NCI-H2171 treated with DMSO at 0.1 percent for 48 hours (cell line): ENCODE measurements at places on chromosomes 1 and 21.
A peak's percentile ranks its signal among the peaks of the same experiment; 100 is the strongest.

DNA sequence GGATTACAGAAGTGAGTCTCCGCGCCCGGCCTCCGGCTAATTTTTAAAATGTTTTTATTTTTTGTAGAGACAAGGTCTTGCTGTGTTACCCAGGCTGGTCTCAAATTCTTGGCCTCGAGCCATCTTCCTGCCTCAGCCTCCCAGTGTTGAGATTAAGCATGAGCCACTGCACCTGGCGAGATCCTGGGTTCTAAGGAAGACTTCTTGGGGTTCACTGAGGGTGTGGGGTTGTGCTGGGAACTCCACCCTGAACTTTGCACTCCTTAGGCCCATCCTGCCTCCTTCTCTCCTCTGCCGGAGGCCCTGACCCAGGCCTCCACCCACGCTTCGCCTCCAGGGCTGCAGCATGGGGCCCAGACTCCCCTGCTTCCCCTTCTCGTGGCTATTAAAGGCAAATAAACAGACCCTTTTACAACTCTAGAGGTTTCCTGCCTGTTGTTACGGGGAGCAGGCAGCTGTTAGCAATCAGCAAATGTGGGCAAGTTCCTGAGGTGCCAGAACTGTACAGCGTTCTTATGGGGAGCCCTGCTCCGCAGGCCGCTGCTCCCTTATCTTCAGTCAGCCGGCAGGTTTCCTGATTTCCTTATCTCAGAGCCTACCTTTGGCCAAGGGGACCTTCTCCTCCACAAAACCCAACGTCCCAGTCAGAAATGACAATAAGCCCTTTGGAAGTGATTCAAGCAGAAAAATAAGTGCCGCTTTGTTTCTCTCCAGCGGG, 41.0 kb upstream of the LIN9 start:
- no peak for DNase-seq

- DNase-seq: no peak
Measured at GRCh38 chr1:64161357-64161941, 42.0 kb upstream of the UBE2U start.

DNA sequence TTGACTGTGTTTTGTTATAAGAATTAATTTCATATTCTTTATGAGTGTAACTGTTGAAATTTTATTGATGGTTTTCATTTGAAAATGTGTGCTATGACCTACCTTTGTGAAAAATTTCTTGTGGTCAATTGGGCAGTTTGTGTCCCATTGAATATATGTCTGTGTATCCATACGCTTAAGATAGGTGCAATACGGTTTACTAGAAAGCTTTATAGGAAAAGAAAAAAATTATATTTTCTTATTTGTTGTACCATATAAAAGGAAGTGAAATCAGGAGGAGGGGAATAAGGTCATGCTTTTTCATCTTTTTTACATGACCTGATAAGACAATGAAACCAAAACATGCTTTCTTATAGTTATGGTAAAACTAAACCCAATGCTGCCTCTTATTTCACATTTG, 807.7 kb downstream of the USP25 start:
- no peak for DNase-seq

GRCh38 chr1:162135271-162135775, 65.8 kb downstream of the NOS1AP start:
- DNase-seq: peak; percentile 73

GRCh38 chr1:162541619-162542141, 19.8 kb upstream of the UAP1 start:
- DNase-seq: no peak

DNA sequence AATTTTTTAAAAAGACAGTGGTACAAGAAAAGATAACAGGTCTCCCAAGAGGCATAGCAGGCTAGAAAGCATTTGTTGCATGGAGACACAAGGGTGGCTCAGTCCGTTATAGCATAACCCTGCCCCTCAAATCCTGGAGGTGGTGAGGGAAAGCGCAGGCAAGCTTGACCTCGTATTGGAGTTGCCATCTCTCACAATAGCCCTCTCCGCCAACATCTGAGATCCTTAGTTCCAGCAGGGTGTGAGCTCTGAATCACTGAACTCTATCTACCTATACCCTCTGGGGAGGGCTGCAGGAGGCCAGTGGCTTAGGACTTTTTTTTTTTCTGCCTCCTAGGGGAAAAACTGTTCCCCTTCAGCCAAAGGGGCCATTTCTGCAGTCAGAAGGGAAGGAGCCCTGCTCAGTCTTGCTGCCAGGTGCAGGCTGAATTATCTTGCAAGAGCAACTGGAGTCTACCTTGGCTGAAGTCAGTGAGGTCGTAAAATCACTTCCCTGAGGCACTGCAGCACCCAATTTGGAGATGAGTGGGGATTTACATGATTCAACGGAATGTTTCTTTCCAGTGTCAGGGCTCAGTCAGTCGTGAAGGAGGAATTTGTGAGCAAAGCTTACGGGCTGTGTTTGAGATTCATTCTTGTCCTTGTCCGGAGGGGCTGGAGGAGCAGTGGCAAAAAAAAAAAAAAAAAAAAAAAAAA, 17.2 kb upstream of the C8A start:
- DNase-seq: no peak

DNA sequence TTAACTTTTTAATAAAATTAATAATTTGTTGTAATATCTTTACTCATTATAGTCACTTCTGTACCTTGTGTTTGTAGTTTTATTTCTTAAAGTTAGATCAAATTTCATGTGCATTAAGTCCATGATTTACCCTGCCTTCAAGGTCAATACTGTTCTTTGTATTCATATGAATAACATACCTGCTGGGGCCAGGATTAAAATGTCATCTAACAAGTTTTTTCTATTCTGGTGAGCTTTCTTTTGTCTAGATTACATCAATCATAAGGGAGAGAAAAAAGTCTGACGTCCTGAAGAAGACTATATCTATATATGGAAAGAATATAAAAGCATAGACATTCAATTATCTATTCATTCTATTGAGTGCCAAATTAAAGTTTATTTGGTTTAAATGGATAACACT, 232.6 kb downstream of the COL11A1 start:
- no peak for DNase-seq

DNA sequence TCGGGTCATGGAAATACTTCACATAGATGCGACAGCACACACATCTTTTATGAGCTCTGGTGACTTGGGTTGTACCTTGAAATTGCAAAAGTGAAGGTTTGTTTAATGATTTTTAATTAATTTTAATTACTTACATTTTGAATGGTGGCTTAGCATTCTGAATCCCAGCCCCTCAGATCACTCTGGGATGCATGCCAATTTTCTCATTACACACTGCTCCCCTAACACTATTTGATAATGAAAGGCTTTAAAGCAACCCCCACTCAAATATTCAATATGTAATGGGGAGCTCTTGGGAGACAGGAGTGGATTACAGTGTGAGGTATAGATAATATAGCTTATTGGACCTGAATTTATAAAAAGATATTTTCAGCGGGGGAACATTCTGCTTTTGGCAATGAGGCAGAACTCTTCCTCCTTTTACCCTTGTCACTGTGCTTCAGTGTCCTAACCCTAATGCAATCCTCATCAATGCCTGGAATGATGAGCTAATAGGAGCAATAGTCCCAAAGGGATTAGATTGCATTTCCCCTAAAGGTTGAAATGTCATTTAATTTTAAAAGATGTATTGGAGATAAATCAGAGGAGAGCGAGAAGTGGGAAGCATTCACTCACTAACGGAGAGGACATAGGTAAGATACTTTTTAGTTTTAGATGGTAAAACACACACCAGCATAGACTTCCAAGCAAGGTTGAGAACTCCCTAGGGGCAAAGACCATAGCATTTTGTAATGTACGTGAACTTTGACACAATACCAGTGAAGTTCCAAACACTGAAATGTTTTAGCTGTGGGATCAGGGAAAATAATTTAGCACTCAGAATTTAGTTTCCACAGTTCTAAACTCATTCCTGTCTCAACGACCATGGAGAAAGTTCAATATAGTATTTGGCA, 384.1 kb upstream of the PLXNA2 start:
- DNase-seq: no peak

GRCh38 chr1:119554183-119554582, 47.2 kb downstream of the HSD3B1 start:
- DNase-seq: no peak

- DNase-seq: peak; percentile 32
Measured at GRCh38 chr1:183873642-183874041, 68.7 kb downstream of the RGL1 start.

DNA sequence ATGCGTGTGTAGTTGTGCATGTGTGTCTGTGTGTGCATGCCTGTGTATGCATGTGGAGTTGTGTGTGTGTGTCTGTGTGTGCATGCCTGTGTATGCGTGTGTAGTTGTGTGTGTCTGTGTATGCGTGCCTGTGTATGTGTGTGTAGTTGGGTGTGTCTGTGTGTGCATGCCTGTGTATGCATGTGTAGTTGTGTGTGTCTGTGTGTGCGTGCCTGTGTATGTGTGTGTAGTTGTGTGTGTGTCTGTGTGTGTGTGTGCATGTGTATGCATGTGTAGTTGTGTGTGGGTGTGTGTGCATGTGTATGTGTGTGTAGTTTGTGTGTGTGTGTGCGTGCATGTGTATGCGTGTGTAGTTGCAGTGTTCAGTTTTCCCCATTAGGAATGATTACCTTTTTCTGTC, 162.0 kb downstream of the URB2 start:
- no peak for DNase-seq

DNA sequence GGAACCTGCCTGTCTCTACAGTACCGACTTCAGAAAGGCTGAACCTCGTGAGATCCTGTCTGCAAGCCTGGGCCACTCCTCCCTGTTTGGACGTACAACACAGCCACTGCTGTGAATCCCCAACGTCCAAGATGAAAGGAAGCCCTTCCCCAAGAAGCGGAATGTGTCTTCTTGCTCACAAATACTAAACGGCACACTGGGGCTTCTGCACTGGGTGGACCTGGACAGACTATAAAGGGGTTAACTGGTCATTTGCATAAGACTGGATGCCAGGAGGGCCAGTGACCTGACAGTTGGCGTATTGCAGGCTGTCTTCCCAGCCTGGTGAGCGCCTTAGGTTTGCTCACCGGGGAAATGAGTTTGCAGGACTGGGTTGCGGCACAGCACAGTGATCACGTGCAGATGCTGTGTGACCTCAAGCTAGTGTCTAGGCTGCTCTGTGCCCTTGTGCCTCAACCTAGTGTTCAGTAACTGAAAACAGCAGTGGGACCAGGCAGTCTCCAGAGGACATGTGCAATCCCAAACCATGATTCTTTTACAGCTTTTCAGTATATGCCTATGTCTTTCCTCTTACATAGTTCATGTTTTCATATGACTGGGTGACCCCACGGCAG, 19.5 kb upstream of the AJAP1 start:
- DNase-seq: no peak

DNA sequence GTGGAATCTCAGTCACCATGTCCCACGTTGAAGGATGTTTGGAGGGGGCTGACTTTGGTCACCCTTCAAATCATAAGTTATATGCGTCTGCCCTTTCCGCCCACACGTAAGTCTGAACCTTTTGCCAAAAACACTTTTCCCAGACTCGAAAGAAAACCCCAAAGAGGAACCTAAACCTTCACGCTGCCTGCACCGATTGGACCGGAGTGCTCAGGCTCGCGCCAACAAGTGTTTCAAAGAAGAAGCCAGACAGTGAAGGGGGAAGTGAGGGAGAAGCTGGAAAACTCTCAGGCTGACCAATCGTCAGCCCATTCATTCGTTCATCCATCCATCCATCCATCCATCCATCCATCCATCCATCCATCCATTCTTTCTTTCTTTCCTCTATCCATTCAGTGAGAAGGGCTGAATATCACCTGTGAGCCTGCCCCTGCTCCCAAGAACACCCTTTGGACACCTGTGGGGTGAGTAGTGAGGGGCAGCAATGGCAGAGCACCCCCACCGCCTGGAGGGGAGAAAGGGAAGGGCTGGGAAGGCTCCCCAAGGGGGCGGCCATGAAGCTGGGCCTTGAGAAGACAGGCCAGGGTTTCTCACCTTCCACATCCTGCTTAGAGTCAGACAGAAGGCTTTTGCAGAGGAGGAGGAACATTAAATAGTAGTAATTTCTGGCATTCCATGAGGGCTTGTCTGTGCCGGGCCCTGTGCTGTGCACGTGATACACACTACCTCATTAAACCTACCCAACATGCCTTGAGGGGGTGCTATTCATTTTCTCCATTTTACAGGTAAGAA, 27.1 kb upstream of the RUNX3 start:
- DNase-seq: no peak

- peak; percentile 92 for DNase-seq
Measured at GRCh38 chr1:2534687-2535441, 4.8 kb upstream of the HES5 start.

- DNase-seq: no peak
Measured at GRCh38 chr1:82161700-82162141, 361.0 kb downstream of the ADGRL2 start.

DNA sequence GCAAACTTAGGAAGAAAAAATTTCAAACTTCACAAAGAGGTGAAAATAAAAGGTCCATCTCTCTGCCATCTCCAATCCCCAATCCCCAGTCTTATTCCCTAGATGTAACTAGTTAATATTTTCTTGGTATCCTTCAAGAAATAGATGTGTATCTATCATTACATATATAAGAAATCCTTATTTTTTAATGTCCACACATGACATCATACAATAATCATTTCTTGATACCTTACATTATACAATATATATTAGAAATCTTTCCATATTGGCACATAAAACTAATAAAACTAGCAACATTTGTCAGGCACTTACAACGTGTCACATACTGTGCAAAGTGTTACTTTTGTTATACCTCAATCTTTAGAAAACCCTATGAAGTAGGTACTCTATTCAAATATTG, 16.2 kb downstream of the DOCK7 start:
- DNase-seq: no peak

DNA sequence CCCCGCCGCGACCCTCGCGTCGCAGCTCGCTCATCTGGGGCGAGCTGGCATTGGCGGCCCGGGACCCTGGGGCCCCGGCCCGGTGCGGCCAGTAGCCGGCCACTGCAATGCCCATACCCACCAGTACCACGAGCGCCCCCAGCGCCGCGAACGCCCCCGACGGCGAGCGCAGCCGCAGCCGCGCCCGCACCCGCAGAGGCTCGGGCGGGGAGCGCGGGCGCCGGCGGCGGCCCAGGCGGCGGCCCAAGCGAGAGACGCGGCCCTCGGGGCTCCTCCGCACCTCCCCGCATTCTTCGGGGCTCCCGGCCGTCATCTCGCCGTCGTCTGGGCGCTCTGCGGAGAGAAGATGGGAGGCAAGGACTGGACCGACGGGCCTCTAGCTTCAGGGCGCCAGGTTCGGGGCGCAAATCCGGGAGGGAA, 2.2 kb downstream of the TMEM200B start:
- no peak for DNase-seq

GRCh38 chr1:214241060-214241459, 39.9 kb upstream of the SMYD2 start:
- no peak for DNase-seq
